ENCODE measurements at places on chromosomes 5 and 9. TPM values are rescaled to one million over a fixed set of nuclear protein-coding genes. Genes with fewer than 3 reads are reported as not detected.

NMUR2 gene
- total RNA-seq: not detected

DNA sequence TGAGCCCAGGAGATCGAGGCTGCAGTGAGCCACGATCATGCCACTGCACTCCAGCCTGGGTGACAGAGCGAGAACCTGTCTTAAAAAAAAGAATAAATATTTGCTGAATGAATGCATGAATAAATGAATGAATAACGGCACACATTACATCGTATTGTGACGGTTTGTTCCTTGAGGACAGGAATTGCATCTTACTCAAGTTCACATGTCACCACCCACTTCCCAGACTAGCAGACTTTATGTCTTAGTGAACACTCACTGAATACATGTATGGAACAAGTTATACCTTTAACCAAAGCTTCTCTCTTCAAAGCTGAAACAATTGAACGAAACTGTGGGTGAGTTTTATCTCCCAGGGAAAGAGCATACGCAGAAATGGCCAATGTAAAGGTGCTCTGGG is 53.2 kb upstream of the TRAF1 start:
- no peak overlapping the region for H3K27ac ChIP-seq
- H3K36me3 ChIP-seq: no peaks in the 10 kb centered on the region
- no peak overlapping the region for H3K4me3 ChIP-seq
- no peak for DNase-seq
- H3K27me3 ChIP-seq: no peaks in the 10 kb centered on the region

DNA sequence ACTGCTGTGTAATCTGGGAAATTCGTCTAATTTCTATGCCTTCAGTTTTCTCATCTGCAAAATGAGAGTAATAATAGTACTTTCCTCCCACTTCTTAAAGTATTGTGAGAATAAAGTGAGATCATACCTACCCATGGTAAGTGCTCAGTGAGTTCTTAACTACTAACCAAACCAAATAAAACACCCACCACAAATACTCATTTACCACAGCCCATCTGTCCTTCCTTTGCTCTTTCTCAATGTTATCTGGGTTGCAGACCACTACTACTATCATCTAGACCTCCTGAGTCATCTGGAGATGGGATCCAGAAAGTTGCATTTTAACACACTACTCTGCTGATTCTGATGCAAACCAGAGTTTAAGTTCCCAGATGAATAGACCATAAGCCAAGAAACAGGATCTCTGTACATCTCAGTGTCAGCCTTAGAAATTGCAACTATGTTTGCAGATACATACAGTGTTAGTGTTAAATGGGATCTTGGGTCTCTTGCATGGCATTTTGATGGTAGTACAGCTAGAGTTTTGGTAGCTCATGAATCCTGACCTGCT is 105.4 kb upstream of the ATP10B start:
- H3K27ac ChIP-seq: no peak overlapping the region
- H3K4me3 ChIP-seq: no peak overlapping the region
- no peaks in the 10 kb centered on the region for H3K36me3 ChIP-seq
- no peaks in the 10 kb centered on the region for H3K4me1 ChIP-seq

- H3K27ac ChIP-seq: peak overlapping the region; percentile 75
- H3K27me3 ChIP-seq: peaks cover 7% of the 10 kb centered on the region
- DNase-seq: no peak
- H3K4me3 ChIP-seq: no peak overlapping the region
These were observed 11.4 kb downstream of the LAMC3 start for GRCh38 chr9:131020388-131020787.

All from spleen (tissue), 13 donors.